ENCODE measurements at places on chromosomes 7 and 10. TPM values are rescaled to one million over a fixed set of nuclear protein-coding genes. Genes with fewer than 3 reads are reported as not detected.

Gene PLXNA4
- total RNA-seq: 3.5 TPM

Gene RBM20
- total RNA-seq: 2.1 TPM

Gene FGFBP3
- total RNA-seq: 2.7 TPM

Gene IQUB
- total RNA-seq: 6.9 TPM

- no peaks in the 10 kb centered on the region for H3K4me1 ChIP-seq
- no peak for DNase-seq
- no peak overlapping the region for H3K27ac ChIP-seq
- H3K4me3 ChIP-seq: no peak overlapping the region
- no peaks in the 10 kb centered on the region for H3K36me3 ChIP-seq
Observed at GRCh38 chr7:2247141-2247995, 5.3 kb downstream of the NUDT1 start.

DNA sequence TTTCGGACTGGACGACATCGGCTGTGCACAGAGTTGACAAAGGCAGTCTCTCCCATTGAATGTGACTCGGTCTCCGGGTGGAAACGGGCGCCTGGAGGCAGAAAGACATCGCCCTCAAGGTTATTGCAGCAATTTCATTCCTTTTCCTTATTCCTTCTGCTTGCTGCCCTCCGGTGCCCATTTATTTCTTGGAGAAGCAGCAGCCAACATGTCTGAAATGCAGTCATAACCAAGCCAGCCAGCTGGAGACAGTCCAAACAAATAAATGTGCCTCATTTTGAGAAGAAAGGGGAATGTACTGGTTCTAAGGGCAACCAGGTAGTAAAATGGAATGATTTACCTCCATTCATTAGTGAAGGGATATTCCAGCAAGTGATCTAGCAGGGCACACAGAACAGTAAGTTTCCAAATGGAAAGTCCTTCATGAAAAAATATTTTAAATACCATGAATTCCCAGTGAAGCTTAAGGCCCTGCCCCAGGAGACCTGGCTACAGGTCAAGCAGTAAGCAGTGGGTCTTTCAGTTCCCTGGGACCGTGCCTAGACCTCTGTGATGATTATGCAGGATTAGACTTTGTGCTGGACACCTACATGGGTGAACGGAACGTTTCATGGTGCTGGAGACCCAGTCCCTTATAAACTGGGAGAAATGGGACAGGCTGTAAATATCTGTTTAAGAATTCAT lies 86.6 kb downstream of the ABLIM1 start:
- peak overlapping the region; percentile 63 for H3K27ac ChIP-seq
- H3K27me3 ChIP-seq: no peaks in the 10 kb centered on the region
- no peaks in the 10 kb centered on the region for H3K36me3 ChIP-seq
- no peak for DNase-seq
- H3K4me1 ChIP-seq: peaks cover 7% of the 10 kb centered on the region

DNA sequence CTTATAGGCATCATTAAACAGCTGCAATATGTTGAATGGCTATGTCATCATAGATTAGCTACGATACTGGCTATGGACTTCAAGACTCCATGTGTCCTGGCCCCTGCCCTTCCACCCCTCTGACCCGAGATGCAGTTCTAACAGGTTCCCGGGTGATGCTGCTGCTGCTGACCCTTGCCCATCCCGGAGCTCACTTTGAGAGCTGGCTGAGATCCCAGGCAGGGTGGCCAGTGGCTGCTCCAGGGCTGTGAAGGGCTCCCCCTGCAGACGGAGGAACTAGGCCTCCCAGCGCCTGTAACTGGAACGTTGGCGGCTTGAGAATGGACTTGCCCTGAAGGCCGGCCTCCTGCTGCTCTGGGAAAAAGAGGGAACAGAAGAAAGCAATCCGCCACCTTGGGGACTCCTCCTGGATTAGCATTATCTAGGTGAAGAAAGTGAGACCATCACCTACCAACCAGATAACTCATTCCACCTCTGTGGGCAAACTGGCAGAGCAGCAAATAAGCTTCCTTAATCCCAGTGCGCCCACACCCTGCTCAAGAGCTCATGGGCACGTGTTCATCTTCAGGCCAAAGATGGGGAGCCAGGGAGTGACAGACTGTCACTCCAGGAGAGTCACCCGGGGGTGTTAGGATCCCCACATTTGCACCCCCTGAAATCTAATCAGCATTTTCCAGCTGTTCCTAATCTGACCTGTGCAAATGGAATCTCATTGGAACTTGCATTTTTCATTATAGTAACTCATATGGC lies 56.8 kb downstream of the PARP12 start:
- H3K27me3 ChIP-seq: no peaks in the 10 kb centered on the region
- H3K4me1 ChIP-seq: no peaks in the 10 kb centered on the region
- peak; percentile 25 for DNase-seq
- H3K4me3 ChIP-seq: no peak overlapping the region
- H3K36me3 ChIP-seq: no peaks in the 10 kb centered on the region

DNA sequence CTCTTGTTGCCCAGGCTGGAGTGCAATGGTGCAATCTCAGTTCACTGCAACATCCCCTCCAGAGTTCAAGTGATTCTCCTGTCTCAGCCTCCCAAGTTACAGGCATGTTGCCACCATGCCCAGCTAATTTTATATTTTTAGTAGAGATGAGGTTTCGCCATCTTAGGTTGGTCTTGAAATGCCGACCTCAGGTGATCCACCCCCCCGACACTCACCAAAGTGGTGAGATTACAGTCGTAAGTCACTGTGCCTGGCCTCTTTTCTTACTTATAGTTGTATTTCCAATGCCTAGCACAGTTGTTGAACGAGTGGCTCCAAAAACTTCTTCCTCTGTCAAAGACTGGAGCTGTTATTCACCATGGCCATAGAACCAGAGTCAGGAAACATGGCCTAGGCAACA lies 6.7 kb downstream of the RNF216 start:
- H3K27ac ChIP-seq: no peak overlapping the region
- H3K4me3 ChIP-seq: no peak overlapping the region
- H3K36me3 ChIP-seq: no peaks in the 10 kb centered on the region
- no peak for DNase-seq
- no peaks in the 10 kb centered on the region for H3K4me1 ChIP-seq
- H3K27me3 ChIP-seq: no peaks in the 10 kb centered on the region

- DNase-seq: no peak
- no peaks in the 10 kb centered on the region for H3K36me3 ChIP-seq
- no peak overlapping the region for H3K4me3 ChIP-seq
- H3K27me3 ChIP-seq: no peaks in the 10 kb centered on the region
- H3K4me1 ChIP-seq: no peaks in the 10 kb centered on the region
Observed at GRCh38 chr10:22016046-22016705, 12.6 kb upstream of the DNAJC1 start.

DNA sequence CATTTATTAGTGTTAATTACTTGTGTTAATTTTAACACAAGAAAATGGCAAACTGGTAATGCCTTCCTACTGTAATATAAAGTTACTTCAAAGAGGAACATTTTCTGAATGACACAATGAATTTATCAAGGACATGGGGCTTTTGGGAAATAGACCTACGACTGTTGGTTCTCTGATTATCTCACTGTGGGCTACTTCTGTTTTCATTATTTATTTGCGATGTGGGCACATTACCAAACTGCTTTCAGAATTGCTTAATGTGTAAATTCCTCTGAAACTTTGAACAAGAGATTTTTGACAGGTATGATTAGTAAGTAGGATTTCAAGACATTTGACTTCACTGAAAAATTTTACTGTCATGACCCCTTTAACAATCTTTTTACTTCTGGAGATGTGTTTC lies 535.6 kb downstream of the CNTNAP2 start:
- DNase-seq: no peak
- H3K36me3 ChIP-seq: no peaks in the 10 kb centered on the region
- no peaks in the 10 kb centered on the region for H3K27me3 ChIP-seq
- no peak overlapping the region for H3K27ac ChIP-seq

- H3K36me3 ChIP-seq: no peaks in the 10 kb centered on the region
- no peak overlapping the region for H3K4me3 ChIP-seq
- peaks cover 19% of the 10 kb centered on the region for H3K4me1 ChIP-seq
- peak overlapping the region; percentile 53 for H3K27ac ChIP-seq
- no peak for DNase-seq
Observed at GRCh38 chr10:32982293-32982709, 24.3 kb upstream of the ITGB1 start.

DNA sequence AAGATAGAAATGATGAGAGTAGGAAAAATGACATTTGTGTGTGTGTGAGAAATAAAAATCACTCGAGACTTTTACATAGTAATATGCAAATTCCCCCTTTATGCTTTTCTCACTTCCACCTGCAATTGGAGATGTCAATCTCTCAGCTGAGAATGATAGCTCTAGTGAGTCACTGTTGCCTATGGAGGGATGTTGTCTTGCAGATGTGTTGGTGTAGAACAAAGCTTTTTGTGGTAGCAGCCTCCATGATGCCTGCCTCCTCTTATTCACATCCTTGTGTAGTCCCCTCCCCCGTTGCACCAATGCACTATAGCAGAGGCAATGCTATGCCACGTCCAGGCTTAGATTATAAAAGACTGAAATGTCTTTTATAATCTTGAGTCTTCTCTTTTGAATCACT lies 33.8 kb downstream of the SPAG6 start:
- no peak overlapping the region for H3K27ac ChIP-seq
- no peak overlapping the region for H3K4me3 ChIP-seq
- H3K4me1 ChIP-seq: no peaks in the 10 kb centered on the region
- no peaks in the 10 kb centered on the region for H3K36me3 ChIP-seq

DNA sequence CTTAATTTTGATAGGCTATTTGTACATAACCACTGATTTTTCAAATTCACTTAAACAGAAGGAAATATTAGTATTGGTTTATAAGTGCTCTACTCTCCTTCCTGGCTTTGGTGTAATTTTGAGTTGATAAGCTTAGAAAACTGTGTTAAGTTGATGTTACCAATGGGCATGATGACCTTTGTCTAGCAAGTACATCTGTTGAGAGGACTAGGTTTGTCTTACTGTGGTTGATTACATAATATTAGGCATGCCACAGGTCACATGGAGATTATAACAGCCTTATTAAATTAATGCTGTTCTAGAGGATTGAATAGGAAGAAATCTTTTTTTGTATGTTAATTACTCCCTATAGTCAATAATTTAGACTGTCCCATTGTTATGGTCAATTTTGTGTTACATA lies 27.0 kb downstream of the CYP2C18 start:
- no peaks in the 10 kb centered on the region for H3K27me3 ChIP-seq
- H3K27ac ChIP-seq: no peak overlapping the region
- no peaks in the 10 kb centered on the region for H3K4me1 ChIP-seq
- no peaks in the 10 kb centered on the region for H3K36me3 ChIP-seq
- H3K4me3 ChIP-seq: no peak overlapping the region

GRCh38 chr7:137626469-137627067 lies 220.2 kb downstream of the DGKI start:
- H3K36me3 ChIP-seq: no peaks in the 10 kb centered on the region
- DNase-seq: no peak
- H3K4me3 ChIP-seq: no peak overlapping the region
- no peaks in the 10 kb centered on the region for H3K27me3 ChIP-seq
- H3K4me1 ChIP-seq: no peaks in the 10 kb centered on the region
- no peak overlapping the region for H3K27ac ChIP-seq

GRCh38 chr10:100109670-100110069 lies 28.0 kb upstream of the CPN1 start:
- peak; percentile 5 for DNase-seq
- H3K4me3 ChIP-seq: no peak overlapping the region
- H3K4me1 ChIP-seq: no peaks in the 10 kb centered on the region
- no peak overlapping the region for H3K27ac ChIP-seq
- H3K36me3 ChIP-seq: no peaks in the 10 kb centered on the region

DNA sequence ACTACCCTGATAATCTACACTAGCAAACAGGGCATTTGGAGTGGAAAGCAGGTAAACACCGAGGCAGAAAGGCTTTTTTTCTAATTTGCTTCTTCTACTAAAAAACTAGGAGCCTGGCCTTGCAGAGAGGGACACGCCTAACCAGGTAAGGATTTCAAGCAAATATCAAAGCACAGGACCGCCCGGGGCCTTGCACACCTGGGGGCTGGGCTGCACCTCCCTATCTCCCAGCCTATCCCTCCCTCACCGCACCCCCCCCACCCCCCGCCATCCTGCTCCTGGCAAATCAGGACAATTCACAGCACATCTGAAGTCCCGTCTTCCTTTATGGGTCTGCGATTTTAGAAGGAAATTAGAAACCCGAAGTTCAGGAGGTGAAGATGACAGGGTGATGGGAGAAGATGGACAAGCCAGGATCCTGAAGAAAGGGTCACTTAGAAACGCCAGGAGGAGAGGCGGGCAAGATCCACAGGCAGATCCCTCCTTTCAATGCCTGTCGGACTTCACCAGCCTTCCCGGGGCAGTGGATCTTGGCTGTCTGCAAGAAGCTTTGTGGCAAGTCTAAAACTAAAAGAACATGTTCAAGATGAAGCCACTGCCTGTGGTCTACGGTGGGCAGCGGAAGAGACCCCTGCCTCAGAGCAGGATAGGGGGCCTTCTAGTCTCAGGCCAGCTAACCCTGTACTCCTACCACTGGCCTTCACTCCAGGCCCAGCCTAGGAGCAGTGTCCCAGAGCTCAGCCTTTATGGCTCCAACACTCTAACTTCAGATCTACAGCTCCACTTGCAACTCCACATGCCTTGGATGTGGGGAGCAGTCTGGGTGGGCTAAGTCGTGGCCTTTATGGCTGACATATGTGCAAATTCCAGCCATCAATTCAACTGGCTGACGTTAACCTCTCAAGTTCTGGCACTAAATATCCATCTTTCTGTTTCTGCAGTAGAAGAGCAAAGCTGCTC lies 43.9 kb downstream of the TNS3 start:
- peak overlapping the region; percentile 12 for H3K4me3 ChIP-seq
- H3K27ac ChIP-seq: peak overlapping the region; percentile 48
- DNase-seq: peak; percentile 89
- no peaks in the 10 kb centered on the region for H3K36me3 ChIP-seq

DNA sequence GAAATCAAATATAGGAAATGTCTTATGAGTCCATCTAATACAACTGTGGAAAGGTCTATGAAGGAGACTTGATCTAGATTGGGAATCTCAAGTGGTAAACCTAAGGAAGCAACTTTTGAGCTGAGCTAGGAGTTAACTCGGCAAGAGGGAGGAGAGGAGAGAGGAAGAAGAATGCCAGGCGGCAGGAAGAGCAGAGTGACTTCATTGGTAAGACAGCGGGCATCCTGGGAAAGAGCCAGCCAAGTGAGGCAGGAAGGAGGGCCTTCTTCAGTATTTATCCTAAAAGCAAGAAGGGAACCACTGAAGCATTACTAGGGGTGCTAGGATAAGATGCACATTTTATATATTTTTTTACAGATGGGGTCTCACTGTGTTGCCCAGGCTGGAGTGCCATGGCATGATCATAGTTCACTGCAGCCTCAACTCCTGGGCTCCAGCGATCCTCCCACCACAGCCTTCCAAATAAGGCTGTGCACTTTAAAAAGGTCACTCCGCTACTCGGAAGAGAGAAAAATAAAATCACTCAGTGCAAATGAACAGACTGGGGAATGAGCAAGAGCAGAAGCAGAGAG lies 2.0 kb downstream of the BCL7B start:
- peak overlapping the region; percentile 1 for H3K27ac ChIP-seq
- H3K4me3 ChIP-seq: no peak overlapping the region
- peaks cover 2% of the 10 kb centered on the region for H3K36me3 ChIP-seq
- no peaks in the 10 kb centered on the region for H3K4me1 ChIP-seq
- no peak for DNase-seq

- no peaks in the 10 kb centered on the region for H3K36me3 ChIP-seq
- H3K4me1 ChIP-seq: no peaks in the 10 kb centered on the region
- no peak overlapping the region for H3K4me3 ChIP-seq
- H3K27me3 ChIP-seq: no peaks in the 10 kb centered on the region
Observed at GRCh38 chr7:15802425-15802824, 115.9 kb upstream of the MEOX2 start.
